ENCODE measurements at places on chromosomes 2 and 18.
A peak's percentile ranks its signal among the peaks of the same experiment; 100 is the strongest.

DNA sequence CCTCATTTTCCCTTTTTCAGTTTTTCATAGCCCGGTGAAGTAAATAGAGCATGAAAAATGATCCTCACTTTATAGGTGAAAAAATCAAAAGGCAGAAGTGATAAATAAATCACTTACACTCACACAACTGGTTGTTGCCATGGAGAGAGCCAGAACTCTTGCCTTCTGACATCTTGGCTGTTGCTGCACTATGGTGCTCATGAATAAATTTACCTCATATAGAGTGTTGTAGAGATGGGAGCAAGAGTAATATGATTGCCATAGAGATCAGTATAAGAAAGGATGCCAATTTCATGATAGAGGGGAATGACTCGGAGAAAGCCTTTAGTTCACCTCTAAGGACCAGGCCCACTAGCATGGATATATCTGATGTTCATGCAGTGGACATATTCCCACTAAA is 82.5 kb upstream of the TMEM178A start:
- DNase-seq, result no peak

GRCh38 chr18:78821396-78821795 is 158.2 kb upstream of the SALL3 start:
- no peak for DNase-seq

GRCh38 chr2:49105506-49105905 is 48.8 kb downstream of the FSHR start:
- no peak for DNase-seq

GRCh38 chr2:102080451-102081242 is 61.9 kb upstream of the IL1R1 start:
- no peak for DNase-seq

DNA sequence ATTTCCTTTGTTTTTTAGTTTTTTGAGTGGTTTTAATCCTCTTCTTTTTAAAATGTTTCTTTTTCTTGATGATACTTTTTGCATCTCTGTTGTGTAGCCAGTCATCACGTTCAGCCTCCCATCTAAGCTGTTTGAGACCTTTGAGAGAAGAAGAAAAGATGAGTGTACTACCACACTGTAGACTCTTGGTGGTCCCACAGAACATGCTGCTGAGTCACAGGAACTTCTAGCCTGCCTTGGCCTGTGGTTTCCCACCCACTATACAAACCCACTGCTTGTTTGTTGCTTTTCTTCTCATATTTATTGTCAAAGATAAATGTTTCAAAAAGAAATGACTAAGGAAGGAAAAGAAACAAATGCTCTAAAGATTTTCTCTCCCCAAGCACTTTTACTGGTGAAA is 5.5 kb downstream of the CEBPZOS start:
- DNase-seq, result no peak

DNA sequence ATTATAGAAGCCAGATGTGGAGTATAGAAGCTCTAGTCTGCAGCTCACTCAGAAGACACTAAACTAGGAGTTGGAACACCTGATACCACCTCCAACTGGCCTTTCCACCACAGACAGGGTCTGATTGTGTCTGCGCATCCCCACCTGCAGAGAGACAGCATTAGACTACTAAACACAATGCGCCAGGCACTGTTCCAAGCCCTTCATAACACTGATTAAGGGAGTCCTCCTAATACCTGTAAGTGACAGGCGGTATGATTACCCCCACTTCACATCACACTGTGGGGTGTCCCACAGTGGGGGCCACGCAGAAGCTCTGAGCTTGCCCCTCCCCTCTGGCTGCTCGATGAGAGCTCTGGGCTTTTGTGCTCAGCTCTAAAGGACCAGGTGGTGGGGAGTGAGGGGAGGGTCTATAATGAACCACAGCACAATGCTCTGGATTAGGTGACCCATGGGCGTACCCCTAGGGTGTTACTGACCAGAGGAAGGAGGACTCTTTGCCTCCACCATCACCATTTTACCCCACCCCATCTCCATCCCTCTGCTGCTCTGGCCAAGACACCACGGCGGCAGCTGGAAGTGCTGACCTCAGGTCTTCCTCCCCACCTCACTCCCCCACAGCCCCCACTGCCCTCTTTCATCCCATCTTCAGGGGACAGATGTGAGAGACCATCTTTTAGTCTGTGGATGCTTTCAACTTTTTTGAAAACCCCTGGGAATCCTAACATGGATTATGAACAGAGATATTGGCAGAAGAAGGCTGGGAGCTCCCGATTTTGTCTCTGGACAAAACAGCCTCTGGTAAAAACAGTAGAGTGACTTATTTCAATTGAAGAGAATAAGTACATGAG is 145.1 kb downstream of the GFPT1 start:
- DNase-seq, result no peak

- DNase-seq, result no peak
Measured at GRCh38 chr2:19556648-19557047, 198.2 kb upstream of the OSR1 start.

- peak; percentile 14 for DNase-seq
Measured at GRCh38 chr2:190912726-190913125, 32.1 kb downstream of the GLS start.

DNA sequence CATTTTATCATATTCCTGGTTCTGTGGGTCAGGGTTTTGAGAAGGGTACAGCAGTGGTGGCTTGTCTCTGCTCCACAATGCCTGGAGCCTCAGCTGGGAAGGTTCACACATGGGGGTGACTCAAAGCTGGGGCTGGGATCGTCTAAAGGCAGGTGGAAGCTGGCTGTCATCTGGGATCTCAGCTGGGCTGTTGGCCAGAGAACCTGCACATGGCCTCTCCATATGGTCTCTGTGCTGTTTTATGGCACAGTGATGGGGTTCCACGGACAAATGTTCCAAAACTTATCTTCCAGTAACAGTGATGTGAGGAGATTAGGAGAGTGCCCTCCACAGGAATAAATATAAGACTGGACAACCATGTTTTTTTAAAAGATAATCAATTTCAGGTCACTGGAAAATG is 191.4 kb downstream of the SS18 start:
- DNase-seq, result no peak

DNA sequence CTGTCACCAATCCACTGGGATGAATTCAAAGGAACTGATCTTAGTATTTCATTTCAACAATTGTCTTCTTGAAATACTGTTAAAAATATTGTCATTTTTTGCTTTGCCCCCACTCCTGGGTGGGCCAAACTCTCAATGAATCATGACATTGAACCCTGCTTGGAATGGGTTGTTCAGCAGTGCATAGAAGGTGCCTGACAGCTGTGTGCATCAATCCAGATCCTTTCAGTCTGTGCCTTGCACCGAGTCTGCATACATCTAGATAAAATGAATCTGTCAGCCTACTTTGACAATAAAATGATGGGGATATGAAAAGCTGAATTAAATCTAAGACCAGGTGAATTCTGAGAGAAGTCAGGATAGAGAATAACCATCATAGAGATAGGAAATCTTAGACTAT is 706.6 kb downstream of the CBLN2 start:
- DNase-seq, result no peak

All from fibroblast of skin of left quadriceps (primary cell).